ENCODE measurements at places on chromosomes 1 and 21.

DNA sequence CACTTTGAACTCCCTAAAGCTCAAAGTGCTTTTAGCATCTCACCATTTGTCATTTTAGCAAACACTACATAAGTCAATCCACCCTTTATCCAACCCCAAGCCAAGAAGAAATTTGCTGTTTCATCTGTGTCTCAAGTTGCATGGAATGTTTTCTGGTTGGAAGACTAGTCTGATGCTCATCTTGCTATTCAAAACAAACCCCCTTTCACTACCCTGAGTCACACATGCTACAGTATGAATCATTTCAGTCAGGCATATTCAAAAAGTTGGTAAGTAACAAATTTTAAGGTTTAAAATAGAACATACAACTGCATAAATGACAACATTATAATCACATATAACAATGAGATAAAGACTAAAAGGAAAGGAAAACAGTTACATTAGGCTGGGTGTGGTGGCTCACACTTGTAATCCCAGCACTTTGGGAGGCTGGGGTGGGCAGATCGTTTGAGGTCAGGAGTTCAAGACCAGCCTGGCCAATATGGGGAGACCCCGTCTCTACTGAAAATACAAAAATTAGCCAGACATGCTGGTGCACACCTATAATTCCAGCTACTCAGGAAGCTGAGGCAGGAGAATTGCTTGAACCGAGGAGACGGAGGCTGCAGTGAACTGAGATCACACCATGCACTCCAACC lies 38.7 kb downstream of the DSTYK start:
- no peak for DNase-seq

- no peak for DNase-seq
These were observed 34.6 kb upstream of the SLC45A1 start for GRCh38 chr1:8283058-8283884.

DNA sequence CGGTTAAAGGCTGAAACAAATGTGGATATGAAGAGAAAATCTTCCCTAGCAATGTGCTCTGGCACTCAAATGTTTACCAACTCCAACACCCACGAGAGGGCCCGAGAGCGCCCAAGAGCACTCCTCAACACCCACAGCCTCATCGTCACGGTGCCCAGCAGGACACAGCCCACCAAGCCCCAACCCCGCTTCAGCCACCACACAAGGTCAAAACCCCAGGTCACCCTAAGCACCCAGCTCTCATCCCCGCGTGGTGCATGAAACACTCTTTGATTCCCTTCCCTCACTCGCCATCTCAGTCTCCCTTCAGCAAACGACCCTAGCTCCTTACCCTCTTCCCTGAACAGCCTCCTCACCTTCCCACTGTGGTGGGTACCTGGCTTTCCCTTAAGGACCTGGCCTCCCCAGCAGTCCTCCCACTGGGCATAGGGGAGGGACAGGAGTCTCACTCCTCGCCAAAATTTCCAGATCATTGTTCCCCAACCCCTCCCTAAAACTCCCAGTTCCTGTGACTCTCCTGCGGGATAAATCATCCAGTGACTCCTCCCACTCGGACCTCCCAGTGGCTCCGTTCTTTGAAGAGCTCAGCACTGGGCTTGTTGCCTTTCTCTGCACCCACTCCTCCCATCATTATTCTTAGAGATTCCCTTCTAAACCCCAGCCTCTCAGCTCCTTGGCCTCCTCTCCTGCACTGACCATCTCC lies 170.4 kb upstream of the SYT6 start:
- no peak for DNase-seq

- no peak for DNase-seq
These were observed 28.7 kb upstream of the HMGN1 start for GRCh38 chr21:39377444-39378050.

GRCh38 chr1:161915978-161916377 lies 107.7 kb downstream of the OLFML2B start:
- no peak for DNase-seq

DNA sequence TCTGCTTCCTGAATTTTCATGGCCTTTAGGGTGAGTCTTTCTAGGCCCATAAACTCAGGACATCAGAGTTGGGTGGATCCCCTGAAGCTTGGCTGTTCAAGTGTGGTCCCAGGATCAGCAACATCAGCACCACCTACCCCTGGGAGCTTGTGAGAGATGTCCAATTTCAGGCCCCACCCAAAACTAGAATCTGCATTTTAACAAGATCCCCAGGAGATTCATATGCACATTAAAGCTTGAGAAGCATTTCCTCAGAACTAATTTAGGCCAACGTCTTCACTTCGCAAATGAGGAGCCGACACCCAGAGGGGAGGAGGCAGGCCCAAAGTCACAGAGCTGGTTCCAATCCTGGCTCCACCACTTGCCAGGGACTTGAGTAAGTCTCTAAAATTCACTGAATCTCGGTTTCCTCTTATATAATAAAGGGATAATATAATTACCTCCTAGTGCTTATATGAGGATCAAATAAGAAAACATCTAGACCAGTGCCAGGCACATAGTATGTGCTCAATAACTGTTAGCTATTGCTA lies 10.3 kb upstream of the PHLDA3 start:
- no peak for DNase-seq

DNA sequence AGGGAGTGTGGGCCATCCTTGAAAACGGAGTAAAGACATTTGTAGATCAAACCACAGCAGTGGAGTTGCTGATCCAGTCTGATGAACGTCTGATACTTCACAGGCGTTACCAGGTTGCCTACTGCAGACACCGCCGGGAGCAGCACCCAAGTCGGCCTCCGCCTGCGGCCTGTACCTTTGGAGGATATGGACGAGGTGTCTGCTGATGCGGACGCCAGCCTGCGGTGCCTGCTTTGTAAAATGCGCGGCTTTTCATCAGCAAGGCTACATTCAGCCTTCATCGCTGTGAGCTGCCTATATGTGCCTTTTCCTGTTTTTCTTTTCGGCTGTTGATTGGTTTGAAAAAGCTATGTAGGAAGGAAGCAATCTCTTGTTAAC lies 16.0 kb downstream of the SLX9 start:
- no peak for DNase-seq

- DNase-seq = no peak
These were observed 35.4 kb downstream of the QSOX1 start for GRCh38 chr1:180190091-180190490.

Measured in NCI-H1092 treated with DMSO at 0.1 percent for 48 hours (cell line).